ENCODE measurements at places on chromosomes 2 and 18. TPM values are rescaled to one million over a fixed set of nuclear protein-coding genes. Genes with fewer than 3 reads are reported as not detected.

Gene EMILIN1
- total RNA-seq = 5.1 TPM

Gene ACADL
- total RNA-seq = not detected

Gene TMEM169
- 1.1 TPM for total RNA-seq

Gene SERPINB5
- 0.07 TPM for total RNA-seq

Gene SAG
- not detected for total RNA-seq

Gene RGPD3
- 0.17 TPM for total RNA-seq

Gene ALPI
- total RNA-seq = not detected

Gene ST6GAL2
- total RNA-seq = 13.1 TPM

Gene DHRS9
- total RNA-seq = not detected

Gene SERPINB10
- not detected for total RNA-seq

Gene CAPN14
- 0.17 TPM for total RNA-seq

Gene TOGARAM2
- total RNA-seq = 0.18 TPM

Gene TTN
- total RNA-seq = 0.80 TPM

Gene GAREM2
- total RNA-seq = 7.2 TPM

Gene C2orf78
- total RNA-seq = not detected

Gene CYS1
- total RNA-seq = 0.63 TPM

Gene EML4
- 61.1 TPM for total RNA-seq

Gene HOXD8
- total RNA-seq = not detected

Gene RSAD2
- total RNA-seq = not detected

Gene WNT10A
- 0.33 TPM for total RNA-seq

Gene ABCG8
- total RNA-seq = not detected

Gene PARD6G
- 6.3 TPM for total RNA-seq

Gene OSBPL6
- 9.2 TPM for total RNA-seq

Gene KRCC1
- total RNA-seq = 16.7 TPM

Gene ALPP
- 0.15 TPM for total RNA-seq

Gene MC2R
- not detected for total RNA-seq

Gene ANKAR
- total RNA-seq = 1.8 TPM

Gene ATP9B
- 8.0 TPM for total RNA-seq

Gene LIMS1
- 58.1 TPM for total RNA-seq

Gene RESP18
- not detected for total RNA-seq

Gene SMPD4
- total RNA-seq = 68.8 TPM

Gene CYP27C1
- 0.59 TPM for total RNA-seq

Gene CNOT9
- 95.5 TPM for total RNA-seq

Gene PTMA
- 2,302 TPM for total RNA-seq

Gene C1D
- total RNA-seq = 29.6 TPM

Gene IL18RAP
- total RNA-seq = not detected

Gene ZEB2
- 4.9 TPM for total RNA-seq

Gene MALL
- 5.1 TPM for total RNA-seq

Gene KCNG2
- 0.14 TPM for total RNA-seq

Gene CFAP53
- not detected for total RNA-seq

Gene SNRNP27
- 50.4 TPM for total RNA-seq

Gene CYB5A
- 130 TPM for total RNA-seq

Gene ANKRD23
- total RNA-seq = 4.4 TPM

Gene FOXI3
- total RNA-seq = 1.7 TPM

Gene FBXO48
- 0.52 TPM for total RNA-seq

Data from H7 (cell line).